Amniotic epithelial cell (primary cell): ENCODE measurements at places on chromosomes 3 and 15.

- DNase-seq, result no peak
Measured at GRCh38 chr3:33908250-33908851, 109.9 kb downstream of the PDCD6IP start.

GRCh38 chr3:16171825-16172224, 2.7 kb upstream of the GALNT15 start:
- no peak for DNase-seq

GRCh38 chr3:188421151-188421821, 267.3 kb downstream of the LPP start:
- peak; percentile 76 for DNase-seq

DNA sequence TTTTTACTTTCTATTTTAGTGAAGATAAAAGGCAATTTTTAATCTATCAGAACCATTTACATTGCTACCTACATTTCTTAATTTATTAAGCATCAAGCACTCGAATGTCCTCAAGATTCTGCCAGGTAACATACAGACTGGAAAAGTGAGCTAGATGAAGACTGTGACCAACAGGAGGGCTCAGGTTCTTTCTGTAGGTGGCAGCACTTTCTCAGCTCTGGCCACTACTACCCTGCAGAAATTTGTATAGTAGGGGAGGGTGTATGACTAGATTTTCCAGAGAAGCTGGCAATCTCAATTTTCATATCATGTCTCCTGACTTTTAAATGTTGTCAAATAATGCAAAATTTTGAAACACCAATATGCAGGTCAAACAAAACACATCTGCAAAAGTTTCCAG, 165.0 kb upstream of the SUCLG2 start:
- DNase-seq, result no peak

DNA sequence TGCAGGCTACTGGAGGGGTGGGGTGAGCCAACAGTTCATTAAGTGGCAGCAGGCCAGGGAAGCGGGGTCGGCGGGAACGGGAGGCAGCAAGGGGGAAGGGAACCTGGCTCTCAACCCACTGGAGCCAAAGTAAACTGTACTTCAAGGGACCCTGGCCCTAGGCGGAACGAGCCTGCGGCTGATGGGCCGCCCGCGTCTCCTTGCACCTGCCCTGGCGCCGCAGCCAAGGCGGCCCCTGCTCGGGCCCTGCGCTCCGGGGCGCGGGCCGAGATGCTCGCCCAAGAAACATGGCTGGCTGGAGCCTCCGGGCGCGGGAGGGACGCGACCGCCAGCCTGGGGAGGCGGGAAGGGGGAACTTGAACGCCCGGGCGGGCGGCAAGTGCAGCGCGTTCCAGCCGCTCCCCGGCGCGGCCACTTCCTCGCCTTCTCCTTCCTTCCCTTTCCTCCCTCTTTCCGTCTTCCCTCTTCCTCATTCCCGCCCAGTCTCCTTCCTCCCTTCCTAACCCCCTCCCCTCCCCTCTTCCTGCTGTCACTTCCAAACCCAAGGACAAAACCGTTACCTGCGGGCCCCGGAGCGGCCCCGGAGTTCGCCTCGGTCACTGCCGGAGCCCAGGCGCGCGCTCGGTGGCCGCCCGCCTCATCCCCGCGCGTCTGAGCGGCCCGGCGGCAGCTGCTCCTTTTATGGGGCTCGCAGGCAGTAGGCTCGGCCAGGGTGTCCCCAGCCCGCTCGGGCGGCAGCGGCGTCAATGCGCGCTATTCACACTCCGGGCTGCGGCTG, 489.7 kb downstream of the MAGI1 start:
- DNase-seq, result no peak

GRCh38 chr3:74787011-74787410, 172.6 kb upstream of the CNTN3 start:
- no peak for DNase-seq

DNA sequence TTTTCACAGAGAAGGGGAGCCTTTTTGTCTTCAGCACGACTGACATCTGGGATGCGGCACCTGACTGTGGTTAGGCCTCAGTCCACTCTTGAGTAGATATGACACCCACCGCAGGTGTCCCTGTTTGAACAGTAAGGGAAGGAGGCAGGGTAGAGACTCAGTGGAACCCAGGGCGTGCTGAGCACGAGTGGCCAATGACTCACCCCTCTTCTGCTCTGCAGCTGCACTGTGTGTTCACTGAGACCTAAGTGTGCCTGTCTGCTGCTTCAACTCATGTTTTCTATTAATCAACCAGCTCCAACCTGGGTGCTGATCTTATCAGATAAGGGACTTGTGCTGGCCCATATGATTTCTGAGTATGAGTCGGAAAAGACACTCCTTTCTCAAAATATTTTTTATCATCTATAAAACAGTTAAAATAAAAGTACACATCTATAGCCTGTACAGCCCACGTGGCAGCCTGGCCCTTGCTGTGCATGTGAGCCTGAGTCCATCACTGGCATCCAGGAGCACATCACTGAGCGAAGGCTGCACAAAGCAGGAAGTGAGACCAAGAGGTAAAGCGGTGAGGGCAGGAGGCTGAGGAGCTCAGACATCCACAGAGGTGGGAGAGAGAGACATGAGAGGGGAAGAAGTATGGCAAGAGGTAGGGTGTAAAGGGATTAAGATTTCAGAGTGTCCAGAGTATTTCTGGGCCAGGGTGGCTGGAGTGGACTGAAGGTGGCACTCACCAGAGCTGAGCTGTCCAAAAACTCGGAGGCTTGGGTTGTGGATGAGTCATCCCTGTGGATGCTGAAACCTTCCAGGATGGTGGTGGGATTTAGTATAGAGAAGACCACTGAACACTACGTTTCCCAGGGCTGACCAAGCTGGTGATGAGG, 49.2 kb downstream of the SLC41A3 start:
- DNase-seq, result peak; percentile 47

- peak; percentile 51 for DNase-seq
Measured at GRCh38 chr15:73932381-73933191, 6.3 kb downstream of the LOXL1 start.

DNA sequence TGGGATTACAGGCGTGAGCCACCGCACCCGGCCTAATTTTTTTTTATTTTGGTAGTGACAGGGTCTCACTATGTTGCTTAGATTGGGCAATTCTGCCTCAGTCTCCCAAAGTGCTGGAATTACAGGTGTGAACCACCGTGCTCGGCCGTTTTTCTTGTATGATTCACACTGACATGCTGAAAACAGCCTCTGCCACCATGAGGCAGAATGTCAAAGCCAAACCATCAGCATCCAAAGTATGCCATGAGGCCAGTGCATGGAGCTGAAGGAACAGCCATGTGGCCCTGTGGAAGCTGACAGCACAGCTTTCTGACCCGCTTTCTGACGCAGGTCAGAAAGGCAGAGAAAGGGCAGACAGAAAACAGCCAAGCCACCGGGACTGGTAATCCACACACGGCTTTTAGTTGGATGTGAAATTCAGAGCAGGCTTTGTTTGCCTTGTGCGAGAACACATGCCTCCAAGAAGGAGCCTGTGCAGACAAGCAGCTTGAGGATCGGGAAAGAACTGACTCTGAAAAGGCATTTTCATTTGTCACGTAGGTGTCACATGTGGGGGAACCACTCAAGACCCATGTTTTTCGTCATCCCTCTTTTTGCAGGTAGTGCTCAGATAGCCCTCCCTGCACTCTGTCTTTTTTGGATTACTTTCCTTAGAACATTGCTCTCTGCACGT, 25.1 kb downstream of the XYLB start:
- DNase-seq, result peak; percentile 6

GRCh38 chr3:129122412-129123011, 908 bp upstream of the RAB43 start:
- no peak for DNase-seq

DNA sequence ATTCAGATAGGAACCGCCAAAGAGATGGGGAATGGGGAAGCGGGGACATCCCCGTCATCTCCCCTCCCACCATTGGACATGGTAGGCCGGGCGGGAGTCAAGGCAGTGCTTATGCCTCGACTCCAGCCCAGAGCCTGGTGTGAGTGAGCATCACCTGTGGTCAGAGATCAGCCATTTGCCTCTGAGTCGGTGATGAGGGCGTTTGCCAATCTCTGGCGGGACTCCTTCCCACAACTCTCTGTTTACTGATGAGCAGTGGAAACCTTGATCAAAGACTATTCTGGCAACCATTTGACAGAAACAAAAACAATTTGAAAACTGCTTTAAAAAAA, 63.9 kb upstream of the HES1 start:
- DNase-seq, result peak; percentile 40

DNA sequence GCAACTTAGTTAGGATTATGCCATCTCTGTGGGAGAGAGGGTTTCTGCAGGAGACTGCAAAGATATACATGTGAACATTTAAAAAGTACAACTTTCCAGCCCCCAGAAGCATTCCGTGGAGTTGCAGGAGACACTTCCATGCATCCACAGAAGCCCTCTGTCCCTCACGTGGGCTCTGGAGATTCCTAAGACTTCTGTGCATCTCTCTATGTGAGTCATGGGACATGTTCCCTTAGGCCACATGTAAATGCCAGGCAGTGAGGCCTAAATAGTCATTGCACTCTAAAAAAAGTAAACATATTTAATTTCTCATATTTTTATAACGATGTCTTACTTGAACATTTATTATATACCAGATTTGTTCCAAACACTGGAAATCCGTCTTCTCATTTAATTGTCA, 126.5 kb upstream of the ROPN1 start:
- DNase-seq, result no peak

GRCh38 chr3:70090322-70090913, 90.9 kb downstream of the SAMMSON start:
- DNase-seq, result peak; percentile 2

GRCh38 chr15:93126599-93126998, 37.6 kb upstream of the RGMA start:
- no peak for DNase-seq

DNA sequence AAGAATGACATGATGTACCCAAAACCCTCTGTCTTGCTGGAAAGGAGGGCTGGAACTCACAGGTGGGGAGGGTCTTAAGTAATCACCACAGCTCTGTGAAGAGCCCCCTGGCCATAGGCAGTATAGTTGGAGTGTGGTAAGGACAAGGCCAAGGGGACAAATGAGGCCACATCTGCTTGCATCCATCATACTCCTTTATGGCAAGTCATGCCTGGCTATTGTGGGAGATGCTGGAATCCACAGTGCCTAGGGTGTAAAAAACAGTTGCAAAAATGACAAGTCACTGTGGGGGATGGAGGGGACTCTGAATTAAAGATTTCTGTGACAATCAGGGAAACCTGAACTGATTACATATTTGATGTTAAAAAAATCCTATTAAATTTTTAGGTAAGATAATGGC, 258.5 kb downstream of the KCNMB2 start:
- DNase-seq, result no peak

DNA sequence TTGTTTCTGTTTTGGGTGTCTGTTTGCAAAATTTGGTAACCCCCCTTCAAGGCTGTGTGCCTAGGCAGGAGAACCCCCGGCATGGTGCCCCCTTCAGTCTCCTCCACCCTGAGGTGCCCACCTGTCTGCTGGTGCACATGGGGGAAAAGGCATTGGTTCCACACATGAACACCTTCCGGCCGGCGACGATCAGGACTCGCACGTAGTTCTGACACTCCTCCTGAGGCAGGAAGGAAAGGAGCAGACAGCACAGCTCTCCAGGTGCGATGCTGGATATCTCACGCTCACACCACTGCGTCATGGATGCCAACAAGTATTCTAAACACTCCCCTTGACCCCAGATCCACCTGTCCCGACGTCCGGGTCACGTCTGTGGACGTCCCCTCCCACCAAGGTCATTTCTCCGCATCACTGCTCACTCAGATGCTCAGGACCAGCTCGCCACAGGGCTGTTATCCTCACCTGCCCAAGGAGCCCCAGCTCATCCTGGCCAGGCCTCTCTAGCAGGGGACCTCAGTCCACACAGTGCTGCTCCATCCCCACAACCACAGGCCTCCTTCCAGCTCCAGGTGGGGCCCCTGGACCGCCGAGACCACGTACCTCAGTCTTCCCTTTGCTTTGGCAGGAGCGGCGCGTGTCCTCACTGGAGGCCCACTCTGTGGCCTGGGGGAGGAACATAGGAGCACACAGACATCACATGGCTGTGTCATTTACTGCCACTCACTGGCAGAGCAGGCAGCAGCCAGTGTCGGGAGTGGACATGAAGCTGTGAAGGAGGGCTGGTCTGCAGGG, 99.0 kb downstream of the SEMA5B start:
- DNase-seq, result no peak

GRCh38 chr15:98714922-98715321, 66.6 kb downstream of the IGF1R start:
- no peak for DNase-seq

DNA sequence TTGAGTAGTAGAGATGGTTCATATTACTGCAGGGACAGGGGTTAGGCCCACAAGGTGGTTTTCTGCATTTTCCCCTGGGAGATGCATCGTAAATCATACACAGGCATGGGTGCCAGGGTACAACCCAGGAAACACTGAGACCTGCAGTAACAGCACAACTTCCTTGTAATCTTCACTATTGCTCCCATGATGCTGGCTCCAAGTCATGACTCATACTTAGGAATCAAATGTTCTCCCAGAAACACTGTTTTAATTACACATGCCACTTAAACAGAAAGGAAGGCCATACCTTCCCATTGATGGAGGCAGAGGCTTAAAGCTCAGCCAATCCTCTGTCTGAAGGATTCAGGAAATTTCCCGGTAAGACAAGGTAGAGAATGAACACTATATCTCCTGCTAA, 106.5 kb downstream of the ERC2 start:
- DNase-seq, result no peak

GRCh38 chr3:132979606-132980005, 58.6 kb upstream of the TMEM108 start:
- no peak for DNase-seq

DNA sequence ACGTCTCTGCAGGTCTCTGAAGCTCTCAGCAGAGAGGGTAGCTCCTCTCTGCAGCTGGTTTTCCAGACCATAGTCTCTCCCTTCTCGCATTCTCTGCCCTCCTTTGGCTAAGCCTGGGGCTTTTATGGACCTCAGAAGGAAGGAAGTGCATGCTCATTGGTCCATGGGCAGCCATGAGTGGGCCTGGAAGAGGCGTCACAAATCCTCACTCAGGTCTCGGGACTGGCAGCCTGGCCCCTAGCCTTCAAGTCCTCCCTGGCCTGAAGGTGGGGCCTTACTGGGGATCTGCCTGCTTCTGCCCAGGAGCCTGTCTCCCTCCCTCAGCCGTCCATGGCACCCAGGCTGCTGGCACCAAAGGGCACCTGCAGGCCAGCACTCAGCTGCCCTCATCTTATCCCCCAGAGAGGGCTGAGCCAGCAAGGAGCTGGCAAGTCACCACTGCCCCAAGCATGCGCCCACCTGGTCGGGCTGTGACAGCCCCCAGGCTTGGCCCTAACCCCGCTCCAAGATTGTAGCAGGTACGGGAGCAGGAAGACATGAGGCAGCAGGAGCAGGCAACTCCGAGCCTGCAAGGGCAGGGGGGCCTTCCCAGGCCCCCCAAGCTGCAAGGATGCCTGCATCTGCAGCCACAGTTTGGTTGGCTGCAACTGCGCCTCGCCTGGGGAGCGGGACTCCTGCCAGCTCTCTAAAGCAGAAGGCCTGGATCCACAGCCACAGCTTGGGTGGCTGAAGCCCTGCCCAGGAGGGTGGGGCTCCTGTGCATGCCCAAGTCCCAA, 37.4 kb downstream of the GHSR start:
- DNase-seq, result no peak
